ENCODE measurements at places on chromosomes 4 and X.

GRCh38 chr4:38802561-38803355, 1.8 kb downstream of the TLR1 start:
- DNase-seq: no peak

DNA sequence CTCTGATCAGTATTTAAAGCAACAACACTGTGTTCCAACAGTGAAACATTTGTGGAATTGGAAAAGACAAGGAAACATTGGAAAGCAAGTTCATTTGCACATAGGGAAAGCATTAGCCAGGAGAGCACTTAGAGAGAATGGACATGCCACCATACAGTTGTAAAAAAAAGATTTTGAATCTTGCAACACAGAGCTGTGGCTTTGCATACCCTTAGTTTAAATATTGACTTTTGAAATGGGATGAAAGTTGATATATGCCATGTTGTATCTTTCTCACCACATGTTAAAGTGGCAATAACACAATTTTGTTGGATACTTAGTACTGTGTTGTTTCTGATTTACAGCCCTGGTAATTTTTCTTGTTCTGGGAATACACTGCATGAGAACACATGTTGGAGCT, 208.1 kb downstream of the BMPR1B start:
- DNase-seq: no peak

DNA sequence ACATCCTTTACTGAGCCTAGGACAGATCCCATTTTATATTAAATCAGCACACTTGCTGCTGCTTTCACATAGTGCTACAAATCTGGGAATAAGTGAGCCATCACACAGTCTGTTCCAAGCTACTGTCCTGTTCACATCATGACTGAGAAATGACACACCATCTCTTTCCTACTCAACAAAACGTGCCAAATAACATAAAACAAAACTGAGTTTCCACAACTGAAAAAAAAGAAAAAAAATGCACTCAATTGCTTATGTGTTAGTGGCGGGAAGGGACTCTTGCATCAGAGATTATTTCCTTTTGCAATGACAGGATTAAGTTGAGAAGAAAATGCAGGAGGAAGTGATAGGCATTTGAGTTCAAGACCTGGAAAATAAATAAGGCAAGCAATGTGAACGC, 109.0 kb downstream of the SHROOM4 start:
- DNase-seq: no peak

DNA sequence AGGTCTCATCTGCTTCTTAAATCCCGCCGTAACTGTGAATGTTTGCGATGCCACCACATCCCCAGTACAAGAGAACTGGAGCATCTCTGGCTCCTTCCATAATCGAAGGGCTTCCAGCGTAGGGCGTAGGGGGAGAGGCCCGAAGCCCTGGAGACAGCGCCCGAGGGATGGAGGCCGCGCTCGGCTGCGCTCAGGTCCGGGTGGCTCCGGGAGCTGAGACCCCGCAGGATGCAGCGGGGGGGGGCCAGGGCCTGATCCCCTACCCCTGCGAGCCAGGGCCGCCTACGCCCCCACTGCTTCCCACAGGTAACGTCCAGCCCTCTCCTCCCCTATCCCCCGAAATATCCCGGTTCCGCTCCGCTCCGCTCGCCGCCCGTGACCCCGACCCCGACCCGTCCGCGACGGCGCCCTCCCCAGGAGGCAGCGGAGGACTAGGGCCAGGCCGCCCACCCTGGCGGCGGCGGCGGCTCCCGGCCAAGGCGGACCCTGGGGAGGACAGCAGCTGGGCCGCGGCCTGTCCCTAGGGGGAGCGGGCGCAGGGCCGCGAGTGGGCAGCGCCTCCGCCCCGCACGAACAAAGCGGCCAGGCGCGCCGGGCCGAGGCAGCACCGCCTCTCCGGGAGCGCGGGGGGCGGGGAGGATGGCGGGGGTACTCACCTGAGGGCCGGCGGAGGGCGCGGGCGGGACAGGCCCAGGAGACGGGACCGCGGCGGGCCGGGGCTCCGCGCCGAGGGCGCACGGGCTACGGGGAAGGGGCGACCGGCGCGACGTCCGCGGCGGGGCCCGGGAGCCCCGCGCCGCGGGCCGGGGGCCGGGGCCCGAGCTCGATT, 723 bp downstream of the WDFY3 start:
- DNase-seq: no peak

DNA sequence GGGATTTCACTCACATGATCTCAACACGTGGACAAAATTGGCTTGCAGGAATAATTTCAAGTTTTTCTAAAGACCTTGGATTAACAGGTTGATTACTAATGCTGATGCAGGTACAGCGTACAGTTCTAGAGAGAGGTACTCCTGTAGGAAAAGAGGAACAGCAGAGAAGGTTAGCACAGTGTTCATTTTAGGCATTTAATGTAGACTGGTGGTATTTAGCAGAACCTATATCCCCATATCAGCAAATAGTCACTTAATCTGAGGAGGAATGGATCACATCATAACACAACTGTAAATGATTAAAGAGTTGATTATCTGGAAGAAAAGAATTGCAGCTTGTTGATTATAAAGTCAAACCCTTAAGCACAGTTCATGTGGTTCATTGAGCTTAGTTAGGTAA, 620 bp downstream of the CXCL10 start:
- no peak for DNase-seq

DNA sequence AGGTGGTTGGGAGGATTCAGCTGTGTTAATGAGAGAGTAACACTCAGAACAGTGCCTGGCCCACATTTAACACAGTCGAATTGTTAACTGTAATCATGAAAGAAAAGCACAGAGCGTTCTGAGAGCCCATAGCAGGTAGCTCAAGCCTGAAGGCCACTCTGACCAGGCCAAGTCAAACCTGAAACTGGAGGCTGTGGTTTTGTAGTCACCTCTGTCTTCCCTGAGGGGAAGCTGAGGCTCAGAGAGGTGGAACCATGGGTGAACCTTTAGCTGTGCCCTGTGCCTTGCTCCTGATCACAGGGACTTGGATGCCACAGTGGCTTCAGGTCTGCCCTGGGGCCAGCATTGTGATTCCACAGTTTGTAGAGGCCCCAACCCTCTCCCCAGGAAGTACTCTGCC, 16.6 kb upstream of the UBA1 start:
- no peak for DNase-seq

- DNase-seq: no peak
Measured at GRCh38 chrX:30156880-30157560, 58.3 kb upstream of the MAGEB2 start.

Measured in skeletal muscle cell (primary cell).